ENCODE measurements at places on chromosomes 13 and 19. TPM values are rescaled to one million over a fixed set of nuclear protein-coding genes. Genes with fewer than 3 reads are reported as not detected.

DNA sequence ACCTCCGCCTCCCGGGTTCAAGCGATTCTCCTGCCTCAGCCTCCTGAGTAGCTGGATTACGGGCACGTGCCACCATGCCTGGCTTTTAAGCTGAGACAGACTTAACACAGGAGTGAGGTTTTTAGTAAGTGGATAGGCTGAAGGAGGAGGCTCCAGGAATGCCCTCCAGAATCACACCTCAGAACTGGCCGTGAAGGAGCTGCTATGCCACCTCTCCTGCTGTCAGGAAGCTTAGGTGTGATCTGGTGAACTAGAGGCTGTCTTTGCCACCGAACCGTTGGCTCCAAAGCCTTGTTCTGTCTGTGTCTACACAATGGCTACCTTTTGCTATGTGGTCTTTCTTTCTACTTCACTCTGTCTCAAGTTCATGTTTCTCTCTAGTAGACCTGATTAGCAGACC is 4.2 kb downstream of the PDCD2L start:
- DNase-seq, result no peak

DNA sequence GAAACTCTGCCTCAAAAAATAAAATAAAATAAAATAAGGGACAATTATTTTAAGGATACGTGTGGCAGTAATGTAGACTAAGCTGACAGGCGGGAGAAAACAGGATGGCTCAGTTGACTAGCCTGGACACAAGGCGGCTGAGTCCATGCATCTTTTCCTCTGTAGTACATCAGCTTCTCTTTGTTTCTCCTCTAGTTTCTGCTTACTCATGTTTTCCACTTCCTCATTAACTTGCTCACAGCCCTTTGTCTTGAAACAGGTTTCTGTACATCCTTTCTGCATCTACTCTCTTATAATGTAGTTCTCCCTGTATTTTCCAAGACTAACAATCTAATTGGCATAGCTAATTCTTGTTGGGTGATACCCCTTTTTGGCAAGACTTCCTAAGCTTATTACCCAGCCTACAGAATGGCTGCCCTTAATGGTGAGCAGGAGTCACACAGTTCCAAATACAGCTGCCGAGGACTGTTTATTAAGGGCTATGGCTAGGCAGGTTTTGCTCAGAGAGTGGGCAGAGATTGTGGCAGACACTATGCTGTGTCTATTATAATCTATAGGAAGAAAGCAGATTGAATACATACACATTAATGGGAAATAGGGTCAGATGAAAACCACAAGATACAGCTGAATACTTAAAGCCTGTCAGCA is 58.7 kb upstream of the KLF5 start:
- no peak for DNase-seq

DNA sequence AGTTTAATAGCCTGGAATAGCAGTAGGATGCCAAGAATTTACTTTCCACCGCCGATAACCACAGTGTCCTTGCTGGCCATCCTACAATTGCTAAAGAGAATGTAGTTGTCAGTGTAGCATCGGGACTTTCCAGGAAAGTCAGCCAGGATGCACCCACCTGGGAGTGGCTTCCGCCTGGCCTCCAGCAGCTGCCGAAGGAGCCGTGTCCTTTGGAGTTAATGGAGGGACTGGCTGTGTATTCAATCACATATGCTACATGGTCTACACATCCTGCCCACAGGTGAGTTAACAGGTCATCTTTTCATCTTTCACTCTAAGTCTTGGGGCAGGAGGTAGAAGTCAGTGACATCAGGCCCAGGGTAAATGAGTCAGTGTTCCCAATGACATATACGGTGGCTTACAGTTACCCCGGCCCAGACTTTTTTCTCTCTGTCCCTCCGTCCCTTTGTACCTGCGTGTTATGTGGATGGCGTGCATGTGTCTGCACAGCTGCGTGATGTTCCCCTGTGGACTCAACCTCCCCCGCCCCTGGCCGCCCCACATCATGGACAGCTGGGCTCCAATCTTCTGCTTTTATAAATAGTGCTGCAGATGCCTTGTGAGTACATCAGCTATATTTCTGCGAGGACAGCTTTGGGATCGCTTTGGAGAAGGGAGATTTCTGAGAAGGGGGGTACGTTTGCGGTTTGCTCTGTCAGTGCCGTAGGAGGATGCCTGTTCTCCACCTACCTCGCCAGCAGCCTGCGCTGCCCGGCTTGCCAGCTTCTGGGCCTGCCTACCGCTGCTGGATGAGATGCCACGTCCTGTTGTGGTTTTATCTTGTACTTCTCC is 63.1 kb downstream of the ATP11A start:
- DNase-seq, result peak; percentile 48

TNNI3 gene
- total RNA-seq, result not detected

EPSTI1 gene
- 21.9 TPM for total RNA-seq

DNA sequence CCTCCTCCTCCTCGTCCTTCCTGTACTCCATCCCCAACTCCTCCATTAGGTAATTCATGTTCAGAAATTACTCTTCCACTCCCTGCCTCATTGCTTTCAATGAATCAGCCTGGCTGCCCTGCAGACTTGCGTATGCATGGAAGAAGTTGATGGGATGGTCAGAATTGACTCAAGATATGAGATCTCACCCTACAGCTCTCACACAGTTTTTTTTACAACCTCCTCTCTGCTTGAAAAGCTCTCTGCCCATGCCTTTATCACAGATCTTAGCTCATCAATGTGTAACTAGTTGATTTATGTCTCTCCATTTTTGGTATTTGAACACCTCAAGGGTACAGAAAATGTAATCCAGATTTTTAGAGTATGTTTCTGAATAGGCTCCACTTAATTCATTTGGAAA is 506.9 kb downstream of the TBC1D4 start:
- DNase-seq, result no peak
